ENCODE measurements at places on chromosomes 1 and 21.

- DNase-seq: no peak
These were observed 199.8 kb downstream of the ST6GALNAC3 start for GRCh38 chr1:76274302-76274701.

GRCh38 chr1:172041742-172042141 lies 200.4 kb downstream of the DNM3 start:
- DNase-seq: peak; percentile 3

DNA sequence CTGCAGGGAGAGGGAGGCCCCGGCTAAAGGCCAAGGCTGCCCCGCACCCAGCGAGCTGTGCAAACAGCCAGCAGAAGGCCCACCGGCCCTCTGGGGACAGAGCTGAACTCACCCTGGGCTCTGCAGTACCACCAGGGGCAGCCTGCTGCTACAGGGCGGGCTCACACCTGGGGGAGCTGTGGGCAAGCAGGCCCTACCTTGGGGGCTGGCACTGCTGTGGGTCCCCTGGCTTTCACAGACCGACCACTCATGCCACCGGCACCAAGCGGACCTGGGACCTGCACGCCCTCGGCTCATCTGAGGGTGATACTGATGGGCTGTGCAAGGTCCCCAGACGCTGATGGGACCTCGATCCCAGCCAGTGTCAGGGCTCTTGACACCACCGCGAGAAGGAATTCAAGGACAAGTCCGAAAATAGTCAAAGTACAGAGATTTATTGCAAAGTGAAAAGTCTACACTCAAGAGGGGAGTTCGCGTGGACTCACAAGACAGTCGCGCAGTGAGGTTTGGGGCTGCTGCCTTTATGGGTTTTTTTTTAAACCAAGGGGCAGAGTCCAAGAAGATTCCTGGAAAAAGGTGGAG lies 61.0 kb upstream of the ADARB1 start:
- no peak for DNase-seq

DNA sequence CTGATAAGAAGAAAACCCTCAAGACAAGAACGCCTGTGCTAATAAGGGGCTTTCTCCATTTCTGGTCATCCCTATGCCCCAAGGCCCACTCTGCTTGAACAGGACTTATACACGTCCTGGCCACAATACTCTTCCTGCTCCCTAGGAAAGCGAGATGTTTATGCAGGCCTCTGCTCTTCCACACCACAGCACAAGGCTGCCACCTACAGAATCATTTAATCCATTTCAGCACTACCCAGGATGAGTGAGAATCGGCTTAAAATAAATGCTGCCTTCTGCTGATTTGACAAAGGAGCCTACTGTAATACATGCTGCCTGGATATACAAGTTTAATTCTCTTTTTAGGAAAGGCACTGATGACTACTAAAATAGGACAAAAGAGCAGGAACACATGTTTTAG lies 29.4 kb downstream of the FRRS1 start:
- DNase-seq: peak; percentile 21

GRCh38 chr1:59161136-59161535 lies 135.8 kb upstream of the FGGY start:
- DNase-seq: no peak

DNA sequence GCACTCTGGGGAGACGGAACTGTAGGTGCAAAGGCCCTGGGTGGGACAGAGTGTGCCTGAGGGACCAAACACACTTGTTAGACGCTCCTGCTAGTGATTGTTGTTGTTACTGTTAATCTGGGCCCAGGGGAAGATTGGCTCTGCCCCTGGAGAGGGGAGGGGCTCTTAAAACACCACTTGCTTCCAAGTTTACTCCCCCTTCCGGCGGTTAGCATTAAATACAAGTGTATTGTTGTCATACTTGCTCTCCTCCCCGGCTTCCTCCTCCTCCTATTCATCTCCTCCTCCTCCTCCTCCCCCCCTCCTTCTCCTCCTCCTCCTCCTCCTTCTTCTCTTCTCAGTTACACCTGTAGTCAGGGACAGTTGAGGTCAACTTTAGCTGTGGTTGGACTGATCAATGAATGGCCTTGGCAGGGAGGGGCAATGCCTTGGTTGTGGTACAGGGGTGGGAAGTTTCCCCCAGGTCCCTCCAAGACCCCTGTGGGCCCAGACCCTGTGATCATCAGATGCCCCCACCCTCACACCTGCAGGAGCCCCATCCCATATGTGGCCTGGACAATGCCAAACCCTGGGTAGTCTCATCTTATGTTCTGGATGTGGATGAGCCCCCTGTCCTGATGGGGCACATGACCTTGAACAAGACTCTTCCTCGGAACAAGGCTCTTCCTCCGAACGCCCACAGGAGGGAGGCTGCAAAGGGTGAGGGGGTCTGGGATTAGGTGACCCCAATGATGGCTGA lies 217.3 kb downstream of the PTPRU start:
- peak; percentile 70 for DNase-seq

DNA sequence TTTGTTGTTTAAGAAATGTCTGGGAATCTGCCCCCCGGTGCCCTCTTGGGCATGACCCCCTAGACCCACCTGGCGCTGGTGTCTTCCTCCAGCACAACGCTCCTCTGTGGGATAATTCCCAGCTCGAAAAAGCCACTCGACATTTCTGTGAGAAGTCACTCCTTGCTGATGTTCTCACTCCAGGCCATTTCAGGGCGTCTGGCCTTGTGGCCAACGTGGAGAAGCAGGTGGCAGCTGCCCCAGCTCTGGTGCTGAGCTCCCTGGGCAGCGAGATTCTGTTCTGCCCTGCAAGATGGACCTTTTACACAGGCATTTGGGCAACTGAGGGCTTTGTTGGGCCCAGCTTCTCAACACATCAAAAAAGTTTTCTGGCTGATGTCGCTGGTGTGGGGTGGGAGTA lies 147.7 kb upstream of the WNT4 start:
- DNase-seq: no peak

- DNase-seq: no peak
These were observed 160.5 kb downstream of the PEX14 start for GRCh38 chr1:10635085-10635896.

- no peak for DNase-seq
These were observed 41.3 kb upstream of the LAMC2 start for GRCh38 chr1:183144752-183145151.

DNA sequence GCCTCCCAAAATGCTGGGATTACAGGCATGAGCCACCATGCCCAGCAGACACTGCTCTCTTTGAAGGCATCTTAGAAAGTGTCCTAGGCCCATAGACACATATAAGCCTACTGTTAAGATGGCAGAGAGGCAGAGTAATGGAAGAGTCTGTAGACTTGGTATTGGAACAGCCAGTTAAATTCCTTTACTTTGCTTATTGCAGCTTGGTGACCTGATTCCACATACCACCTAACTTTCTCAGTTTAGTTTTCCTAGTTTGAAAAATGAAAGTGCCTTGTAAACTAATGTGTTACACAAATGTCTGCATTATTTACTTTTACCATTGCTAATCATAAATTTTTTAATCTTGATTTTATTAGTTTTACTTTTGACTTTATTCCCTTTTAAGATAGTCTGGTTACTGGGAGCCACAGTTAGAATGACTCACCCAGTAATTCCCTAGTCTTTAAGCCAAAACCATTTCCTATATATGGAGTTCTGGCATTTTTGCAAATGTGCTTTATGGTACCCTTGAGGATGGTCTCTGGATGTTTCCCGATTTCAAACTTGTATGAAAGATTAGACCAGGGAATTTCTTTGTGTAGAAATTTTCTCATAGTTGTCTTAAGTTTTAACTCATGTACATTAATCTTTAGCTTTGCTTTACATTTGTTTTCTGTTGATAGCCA lies 6.4 kb downstream of the SMAP2 start:
- DNase-seq: no peak

DNA sequence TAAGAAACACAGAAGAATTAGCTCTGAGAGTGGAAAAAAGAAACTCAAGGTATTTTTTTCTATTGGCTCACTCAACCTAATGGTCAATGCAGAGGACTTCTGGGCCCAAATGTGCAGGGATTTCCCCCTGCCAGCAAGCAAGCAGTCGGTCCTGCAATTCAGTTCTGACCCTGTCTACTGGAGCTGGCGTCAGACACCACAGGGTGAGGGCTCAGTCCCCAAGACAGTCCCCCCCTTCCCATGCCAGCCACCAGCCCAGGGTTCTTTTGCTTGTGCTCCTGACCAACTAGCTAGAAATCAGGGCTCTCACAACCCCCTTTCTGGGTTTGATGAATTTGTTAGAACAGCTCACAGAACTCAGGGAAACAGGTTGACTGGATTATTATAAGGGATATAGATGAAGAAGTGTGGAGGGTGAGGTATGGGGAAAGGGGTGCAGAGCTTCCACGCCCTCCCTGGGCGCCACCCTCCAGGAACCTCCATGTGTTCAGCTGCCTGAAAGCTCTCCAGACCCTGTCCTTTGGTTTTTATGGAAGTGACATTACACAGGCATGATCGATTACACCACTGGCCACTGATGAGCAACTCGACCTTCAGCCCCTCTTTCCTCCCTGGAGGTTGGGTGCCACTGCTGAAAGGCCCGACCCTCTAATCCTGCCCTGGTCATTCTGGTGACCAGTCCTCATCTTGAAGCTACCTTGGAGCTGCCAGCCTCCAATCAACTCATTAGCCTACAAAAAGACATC lies 22.5 kb upstream of the PWP2 start:
- DNase-seq: no peak

DNA sequence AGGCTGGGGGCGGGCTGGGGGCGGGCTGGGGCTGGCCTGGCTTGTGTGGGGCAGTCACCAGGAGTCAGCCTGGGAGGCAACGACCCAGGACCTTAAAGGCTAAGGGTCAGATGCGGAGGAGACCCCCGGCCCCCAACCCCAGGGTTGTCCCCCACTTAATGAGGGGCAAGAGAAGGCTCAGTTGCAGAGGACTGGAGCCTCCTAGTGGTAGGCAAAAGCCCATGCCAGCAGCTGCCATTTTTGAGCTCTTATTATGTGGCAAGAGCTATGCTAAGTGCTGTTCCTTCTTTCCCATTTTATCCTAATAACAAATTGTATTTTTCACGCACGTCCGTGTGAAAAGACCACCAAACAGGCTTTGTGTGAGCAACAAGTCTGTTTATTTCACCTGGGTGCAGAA lies 8.0 kb downstream of the KIAA1614 start:
- DNase-seq: no peak

DNA sequence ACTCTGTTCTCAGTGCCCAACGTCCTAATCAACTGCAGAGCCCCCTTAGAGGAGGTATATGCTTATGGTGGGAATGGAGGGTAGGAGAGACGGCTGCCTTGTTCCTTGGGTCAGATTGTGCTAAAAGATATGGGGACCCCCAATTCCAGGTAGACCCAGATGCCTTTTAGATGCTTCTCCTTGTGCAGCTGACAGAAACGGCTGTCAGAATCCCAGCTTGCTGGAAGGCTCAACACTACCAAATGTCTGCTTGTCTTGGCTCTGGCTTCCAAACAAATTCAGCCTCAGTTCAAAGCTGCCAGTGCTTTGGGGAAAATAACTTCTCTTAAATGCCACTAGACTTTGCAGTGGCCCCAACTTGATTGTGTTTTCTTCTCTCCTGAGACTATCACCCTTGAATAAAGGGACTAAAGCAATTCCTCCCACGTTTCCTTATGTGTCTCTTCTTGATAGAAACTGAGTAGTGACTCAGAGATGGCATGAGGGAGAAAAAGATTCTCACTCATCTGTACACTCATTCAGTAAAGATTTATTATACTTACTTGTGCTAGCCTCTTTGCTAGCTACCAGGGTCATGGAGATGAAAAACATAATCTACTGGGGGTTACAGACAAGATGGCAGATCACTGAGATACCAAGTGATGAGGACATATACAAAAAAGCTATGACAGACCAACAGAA lies 3.4 kb upstream of the RNF19B start:
- DNase-seq: no peak

GRCh38 chr1:238399558-238399957 lies 508.8 kb upstream of the ZP4 start:
- no peak for DNase-seq

DNA sequence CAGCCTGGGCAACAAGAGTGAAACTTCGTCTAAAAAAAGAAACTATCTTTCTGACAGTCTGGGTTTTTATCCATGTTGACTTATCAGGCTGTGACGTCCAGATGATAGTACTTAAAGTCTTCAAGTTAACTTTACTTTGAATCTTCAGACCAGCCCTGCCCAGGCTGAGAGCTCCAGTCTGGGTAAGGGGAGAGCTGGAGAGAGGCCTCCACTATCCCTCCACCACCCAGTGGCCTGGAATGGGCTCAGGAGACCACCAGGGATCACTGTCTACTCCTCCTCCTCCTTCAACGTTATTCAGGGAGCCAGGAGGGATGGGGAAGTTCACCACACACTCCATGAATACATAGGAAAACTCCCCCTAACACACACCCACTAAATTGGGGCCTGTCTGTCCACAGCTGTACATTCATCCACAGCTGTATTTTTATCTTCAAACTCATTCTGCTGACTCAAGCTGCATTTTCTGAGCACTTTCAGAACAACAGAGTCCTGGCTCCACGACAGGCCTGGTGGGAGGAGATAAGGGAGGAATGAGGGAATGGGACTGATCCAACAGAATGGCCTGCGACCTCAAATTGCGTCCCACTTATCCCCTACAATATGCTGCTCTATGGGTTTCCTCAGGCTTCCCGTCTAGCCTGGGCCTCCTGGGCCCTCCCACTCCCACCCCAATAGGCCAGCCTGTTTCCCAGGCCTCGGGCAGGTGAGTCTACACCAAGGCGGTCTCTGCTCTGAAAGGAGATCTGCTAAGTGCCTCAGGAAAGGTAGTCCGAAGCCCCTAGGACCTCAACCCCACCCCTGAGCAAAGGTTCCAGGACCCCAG lies 1.8 kb downstream of the SLC45A3 start:
- no peak for DNase-seq

- DNase-seq: no peak
These were observed 15.7 kb upstream of the SLC44A3 start for GRCh38 chr1:94804442-94804837.

- no peak for DNase-seq
These were observed 1.4 kb upstream of the C1QC start for GRCh38 chr1:22641906-22642636.

DNA sequence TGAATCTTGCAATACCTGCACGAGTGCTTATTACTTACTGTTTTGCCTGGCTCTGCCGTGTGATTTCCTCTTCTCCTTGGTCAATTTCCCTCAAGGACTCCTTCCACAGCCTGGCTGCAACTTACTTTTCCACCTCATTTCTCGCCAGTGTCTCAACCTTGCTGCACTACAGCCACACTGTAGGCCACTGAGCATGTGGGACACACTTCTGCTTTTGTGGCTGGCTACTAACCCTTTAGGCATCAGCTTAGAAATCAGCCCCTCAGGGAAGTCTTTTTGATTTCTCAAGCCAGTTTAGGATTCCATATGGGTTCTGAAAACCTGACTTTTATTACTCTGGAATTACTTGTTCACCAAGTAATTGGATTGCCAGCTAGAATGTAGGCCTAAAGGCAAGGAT lies 5.2 kb upstream of the DMRTB1 start:
- no peak for DNase-seq

DNA sequence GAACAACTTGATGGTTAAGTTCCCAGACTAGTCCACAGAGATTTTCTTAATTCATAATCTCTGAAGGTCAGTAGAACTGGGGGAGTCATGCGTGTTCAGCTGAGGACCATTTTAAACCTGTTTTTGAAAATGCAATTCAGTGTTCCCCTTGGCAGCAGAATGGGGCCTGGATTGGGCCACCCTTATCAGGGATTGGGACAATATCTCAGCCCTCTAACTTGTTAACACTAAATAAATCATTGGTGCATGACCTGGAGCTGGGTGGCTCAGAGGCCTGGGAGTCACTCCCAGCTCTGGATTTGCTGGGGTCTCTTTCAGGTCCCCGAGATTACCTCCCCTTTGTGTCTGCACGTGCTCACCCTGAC lies 55.3 kb downstream of the MRPS6 start:
- no peak for DNase-seq

- no peak for DNase-seq
These were observed 65.0 kb upstream of the PRDX6 start for GRCh38 chr1:173411835-173412742.
